ENCODE measurements at places on chromosomes 6 and 20.

DNA sequence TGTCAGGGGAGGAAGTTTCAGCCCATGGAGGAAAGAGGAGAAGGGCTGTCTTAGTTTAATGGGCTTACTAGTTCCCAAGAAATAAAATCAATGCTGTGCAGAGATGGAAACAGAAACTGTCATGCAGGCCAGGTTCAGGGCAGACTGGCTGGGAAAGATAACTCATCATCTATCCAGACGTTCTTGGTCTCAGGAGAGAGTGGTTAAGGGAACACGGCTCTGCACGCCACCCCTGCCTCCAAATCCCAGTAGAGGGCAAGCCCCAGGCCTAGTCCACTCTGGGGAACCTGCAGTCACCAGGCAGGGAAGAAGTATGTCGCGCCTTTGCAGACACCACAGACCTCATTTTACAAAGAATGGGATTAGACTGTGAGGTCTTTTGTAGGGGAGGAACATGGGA lies 12.5 kb downstream of the ALDH8A1 start:
- no peak for DNase-seq

GRCh38 chr20:11922561-11922960 lies 4.9 kb downstream of the BTBD3 start:
- DNase-seq: no peak

DNA sequence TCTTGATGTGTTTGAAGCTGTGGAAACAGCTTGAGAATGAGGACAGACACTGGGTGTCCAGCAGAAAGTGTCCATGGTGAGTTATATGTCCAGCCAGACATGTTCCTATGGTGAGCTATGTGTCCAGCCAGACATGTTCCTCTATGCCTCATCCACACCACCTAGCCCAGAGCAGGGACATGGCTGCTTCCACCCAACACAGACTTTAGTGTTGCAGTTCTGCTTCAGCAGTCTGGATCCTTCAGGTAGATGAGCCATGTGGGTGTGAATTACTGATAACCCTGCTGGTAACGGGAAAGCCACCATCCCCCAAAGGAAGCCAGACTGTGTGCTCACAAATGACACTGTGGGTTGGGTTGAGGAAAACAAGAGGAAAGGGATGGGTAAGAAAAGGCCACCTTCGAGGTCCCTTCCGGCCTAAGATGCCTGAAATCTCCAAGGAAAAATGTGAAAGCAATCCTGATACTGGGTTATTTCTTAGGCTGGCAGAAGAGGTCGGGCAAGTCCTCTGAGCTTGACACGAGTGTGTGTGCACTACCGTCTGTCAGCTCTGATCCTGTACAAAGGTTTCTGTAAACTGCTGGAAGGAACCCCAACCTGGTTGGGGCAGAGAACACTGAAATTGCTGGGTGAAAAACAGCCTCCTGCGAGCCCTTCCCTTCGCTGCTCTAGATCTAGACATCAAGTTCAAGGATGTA lies 77.8 kb downstream of the NINL start:
- DNase-seq: no peak

GRCh38 chr6:24797596-24798216 lies 1.0 kb downstream of the ARMH2 start:
- no peak for DNase-seq

GRCh38 chr20:24098886-24099285 lies 110.3 kb upstream of the GGTLC1 start:
- DNase-seq: no peak

DNA sequence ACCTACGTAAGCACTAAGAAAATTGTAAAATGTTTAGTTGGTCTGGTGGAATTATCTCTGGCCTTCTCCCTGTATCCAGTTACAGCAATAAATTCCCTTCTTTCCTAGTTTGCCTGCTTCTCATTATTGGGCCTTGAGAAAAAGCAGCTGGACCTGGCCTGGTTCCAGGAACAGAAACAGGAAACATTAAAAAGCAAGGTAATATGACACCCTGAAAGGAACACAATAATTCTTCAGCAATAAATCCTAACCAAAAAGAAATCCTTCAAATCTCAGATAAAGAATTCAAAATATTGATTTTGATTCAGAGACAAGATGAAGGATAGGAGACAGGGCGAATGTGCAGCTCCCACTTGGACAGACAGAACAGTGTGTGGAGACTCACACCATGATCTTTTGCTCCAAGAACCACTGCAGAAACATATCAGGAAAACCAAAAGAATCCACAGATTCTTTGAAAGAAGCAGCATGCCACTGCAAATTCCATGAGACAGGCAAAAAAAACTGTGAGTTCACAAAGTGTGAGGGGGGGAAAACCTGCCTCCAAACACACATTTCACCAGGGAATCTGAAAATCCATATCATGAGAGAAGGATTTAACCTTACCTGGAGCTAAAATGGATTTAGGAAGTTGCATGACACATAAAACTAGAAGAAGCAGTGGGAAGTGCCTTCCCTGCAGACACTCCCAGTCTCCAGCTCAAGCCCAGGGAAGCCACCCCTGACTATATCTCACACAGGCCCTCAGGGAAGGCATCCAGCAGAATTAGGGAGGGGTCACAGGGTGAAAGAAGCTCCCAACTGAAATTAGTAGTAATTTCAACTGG lies 28.9 kb downstream of the TREM1 start:
- DNase-seq: no peak

DNA sequence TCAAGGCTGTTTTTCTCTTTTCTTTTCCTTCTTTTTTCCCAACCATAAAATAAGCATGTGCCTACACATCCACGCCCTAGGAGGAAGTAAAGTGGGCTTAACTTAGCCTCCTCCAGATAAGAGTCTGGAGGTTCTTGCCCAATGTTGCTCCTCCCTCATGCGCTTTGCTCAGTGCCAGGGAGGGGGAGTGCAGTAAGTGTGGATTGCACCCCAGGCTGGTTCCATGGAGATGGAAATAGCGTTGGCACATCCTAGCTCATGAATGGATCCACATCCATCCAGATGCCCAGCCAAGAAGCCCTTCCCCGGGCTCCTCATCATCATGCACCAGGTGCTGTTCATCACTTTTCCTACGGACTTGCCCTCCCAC lies 58.2 kb downstream of the NEDD9 start:
- DNase-seq: no peak

DNA sequence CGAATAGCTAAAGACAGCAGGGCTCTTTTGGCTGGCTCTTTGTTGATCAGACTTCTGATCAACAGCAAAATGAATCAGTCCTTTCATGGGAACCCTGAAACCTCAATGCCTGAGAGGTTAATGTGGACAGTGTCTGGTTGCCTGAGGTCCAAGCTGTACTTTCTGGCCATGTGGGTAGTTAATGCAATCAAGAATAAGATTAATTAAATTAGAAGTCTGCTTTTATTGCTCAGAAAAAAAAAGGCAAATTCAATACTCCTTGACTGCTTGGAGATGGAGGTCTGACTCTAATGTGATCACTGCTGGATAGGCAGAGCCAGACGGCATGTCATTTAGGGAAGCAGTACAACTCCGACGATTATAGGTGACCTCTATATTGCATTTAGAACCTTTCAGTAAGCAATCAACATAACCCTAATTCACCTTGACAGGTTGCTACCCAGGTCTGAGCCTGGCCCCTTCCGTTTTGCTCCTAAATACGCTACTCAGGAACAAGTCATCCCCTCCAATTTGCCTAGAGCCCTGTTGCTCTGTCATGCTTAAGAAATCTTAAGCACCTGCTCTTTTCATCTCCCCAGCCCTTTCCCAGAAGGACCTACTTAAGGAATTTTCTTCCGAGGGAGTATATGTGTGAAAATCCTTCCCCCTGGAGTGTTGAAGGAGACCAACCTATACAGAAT lies 370.0 kb upstream of the SPTLC3 start:
- DNase-seq: no peak

DNA sequence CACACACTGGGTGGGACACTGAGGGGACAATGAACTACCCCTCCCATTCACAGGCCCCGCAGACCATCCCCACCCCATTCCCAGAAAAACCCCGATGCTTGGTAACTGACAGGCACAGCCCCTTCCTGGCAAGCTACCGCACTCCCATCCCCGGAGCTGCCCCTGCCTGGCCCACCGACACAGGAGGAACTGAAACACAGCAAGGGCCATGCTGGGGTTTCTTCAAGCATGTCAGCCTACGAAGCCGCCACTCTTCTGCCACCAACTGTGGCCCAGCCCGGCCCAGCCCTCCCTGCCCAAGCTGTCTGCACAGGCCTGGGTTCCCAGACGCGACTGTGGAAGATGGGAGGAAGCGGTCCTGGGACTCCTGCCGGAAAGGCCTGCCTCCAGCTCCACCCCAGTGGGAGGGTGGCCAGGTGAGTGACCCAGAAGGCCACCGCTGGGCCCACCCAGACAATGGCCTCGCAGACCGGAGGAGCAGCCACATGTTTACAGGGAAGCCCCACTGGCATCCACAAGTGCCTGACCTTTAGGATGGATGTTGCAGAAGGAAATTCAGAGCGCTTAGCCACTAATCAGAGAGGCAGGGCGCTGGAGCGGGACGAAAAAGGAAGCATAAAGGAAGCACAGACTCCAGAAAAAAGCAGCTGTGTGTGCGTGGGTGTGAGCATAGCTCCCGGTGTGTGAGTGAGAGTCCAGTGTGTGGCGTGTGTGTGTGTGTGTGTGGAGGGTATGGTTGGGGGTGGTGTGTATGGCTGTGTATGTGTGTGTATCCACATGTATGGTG lies 91.6 kb downstream of the PRND start:
- DNase-seq: peak; percentile 82

- DNase-seq: no peak
These were observed at the start of gene AFDN for GRCh38 chr6:167826896-167827582. AFDN (plus strand) TSS chr6:167826911; CDS start chr6:167827133, 222 bp downstream.

DNA sequence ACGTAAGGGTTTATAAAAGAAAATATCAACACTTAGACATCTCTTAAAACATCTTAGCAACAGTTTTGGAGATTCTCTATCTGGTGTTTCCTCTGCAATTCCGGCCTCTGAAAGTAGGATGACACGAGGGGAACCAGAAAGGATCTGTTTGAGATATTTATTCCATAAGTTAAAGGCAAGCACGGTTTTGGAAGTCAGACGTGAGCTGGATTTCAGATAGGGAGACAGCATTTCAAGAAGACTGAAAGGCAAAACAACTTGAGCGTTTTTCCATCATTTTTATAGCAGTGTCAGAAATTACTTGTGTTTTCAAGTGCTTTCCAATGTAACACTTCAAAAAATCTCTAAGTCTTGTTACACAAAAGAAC lies 52.9 kb upstream of the BTN3A2 start:
- DNase-seq: no peak

- no peak for DNase-seq
These were observed 96.9 kb downstream of the LY86 start for GRCh38 chr6:6685249-6686040.

DNA sequence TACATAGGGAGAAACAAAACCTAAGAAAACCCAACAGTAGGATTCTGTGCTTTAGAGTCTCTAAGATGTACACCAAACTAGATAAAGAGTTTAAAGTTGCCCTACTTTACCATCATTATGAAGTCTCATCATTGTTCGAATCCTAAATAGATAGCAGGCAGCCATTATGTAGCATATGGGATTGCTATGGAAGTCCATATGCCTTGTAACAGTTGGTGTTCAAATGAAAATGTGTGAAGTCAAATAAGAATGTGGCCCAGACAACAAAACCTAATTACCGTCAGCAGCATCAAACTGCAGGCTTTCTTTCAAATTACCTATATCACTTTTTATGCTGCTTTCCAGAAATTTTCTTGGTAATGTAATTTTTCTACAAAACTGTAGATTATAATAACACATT lies 1380.1 kb downstream of the GRIK2 start:
- no peak for DNase-seq

DNA sequence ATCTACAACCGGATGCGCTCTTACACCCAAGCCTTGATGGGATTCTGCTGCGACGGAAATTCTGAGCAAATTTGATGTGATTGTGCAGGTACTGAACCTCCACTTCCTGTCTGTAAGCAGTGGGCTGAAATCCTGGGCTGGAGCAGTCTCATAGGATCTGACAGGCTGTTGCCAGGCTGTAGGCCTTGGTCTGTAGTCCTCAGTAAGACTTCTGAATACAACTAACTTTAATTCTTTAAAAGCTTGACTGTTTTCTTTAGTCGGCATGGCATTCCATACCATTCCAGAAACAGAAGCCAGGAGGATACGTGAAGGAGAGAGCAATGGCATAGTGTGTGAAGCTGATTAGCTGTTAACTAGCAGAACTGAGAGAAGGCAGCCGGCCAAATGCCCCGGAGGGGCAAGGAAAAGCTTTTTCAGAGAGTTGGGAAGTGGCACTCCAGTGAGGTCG lies 68.3 kb downstream of the ADTRP start:
- DNase-seq: no peak

GRCh38 chr6:50816115-50816675 lies 2.5 kb upstream of the TFAP2B start:
- peak; percentile 35 for DNase-seq

DNA sequence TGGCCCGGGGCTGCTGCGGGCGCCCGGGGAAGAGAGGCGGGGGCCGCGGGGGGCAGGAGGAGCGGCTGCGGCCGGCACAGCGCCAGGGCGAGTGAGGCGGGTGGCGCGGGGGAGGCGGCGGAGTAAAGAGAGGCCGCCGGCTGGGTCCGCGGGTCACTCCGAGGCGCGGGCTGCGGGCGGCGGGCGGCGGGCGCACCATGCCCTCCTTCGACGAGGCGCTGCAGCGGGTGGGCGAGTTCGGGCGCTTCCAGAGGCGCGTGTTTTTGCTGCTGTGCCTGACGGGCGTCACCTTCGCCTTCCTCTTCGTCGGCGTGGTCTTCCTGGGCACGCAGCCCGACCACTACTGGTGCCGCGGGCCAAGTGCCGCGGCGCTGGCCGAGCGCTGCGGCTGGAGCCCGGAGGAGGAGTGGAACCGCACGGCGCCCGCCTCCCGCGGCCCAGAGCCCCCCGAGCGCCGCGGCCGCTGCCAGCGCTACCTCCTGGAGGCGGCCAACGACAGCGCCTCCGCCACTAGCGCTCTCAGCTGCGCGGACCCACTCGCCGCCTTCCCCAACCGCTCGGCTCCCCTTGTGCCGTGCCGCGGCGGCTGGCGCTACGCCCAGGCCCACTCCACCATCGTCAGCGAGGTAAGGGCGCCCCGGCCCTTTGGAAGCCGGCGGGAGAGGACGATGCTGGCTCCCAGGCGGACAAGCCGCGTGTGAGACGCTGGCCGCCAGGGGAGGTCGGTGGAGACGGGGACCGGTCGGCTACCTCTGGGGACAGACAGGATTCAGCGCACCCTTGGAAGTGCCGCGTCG lies at the start of gene SLC22A3:
Gene SLC22A3 (plus strand): TSS at position 156 of the 797 bp plus-strand sequence. CDS start 42 bp downstream, at position 198.
- DNase-seq: no peak

GRCh38 chr6:37016995-37017394 lies 11.5 kb downstream of the FGD2 start:
- no peak for DNase-seq

GRCh38 chr20:19070681-19071445 lies 141.6 kb upstream of the SLC24A3 start:
- DNase-seq: no peak

DNA sequence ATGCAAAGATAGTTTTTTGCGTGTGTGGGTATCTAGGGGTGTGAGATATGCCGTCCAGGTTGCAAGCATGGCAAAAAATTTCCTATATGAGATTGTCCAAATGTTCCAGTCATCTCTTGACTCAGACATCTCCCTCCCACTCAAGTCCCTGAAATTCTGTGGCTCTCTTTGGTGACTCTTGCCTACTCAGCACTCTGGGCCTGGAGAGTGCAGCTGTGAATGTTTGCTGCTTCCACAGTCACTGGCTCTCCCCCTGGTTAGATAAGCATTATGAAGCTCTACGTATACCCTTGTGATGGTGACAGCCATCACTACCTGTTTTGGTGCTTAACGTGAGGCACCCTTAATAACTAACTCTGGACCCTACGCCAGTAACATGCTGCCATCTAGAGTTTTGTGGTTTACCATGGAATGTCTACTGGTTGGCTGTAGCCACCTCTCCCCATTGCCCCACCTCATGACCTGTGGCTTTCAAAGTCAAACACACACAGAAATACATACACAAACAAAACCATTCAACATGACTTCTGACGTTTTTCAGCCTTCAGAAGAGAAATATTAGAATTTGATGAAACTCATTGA lies 621.9 kb upstream of the CITED2 start:
- DNase-seq: no peak

- no peak for DNase-seq
These were observed 25.6 kb downstream of the NFYA start for GRCh38 chr6:41098366-41098765.
